ENCODE measurements at places on chromosomes 12 and 14.

GRCh38 chr12:61754214-61754613 lies 506.0 kb upstream of the USP15 start:
- no peak for DNase-seq

- no peak for DNase-seq
These were observed 90.2 kb downstream of the CALM1 start for GRCh38 chr14:90487031-90487430.

DNA sequence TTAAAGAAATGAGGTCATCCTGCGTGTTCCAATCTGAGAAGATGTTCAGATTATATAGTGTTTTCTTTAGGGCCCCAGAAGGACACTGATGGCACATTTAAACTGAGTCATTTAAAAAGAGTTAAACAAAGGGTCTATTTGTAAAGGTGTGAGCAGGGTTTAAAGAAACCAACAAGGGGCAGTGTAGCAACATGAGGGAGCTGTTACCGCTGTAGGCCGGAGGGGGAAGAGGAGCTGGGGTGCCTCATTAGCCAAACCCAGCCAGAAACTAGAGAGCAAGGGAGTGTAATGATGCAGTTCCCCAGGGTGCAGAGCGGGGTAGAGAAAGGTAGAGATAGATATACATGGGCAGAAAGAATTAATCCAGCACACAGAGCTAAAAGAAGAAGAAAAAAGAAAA lies 160.4 kb downstream of the TBX5 start:
- DNase-seq, result no peak

GRCh38 chr12:45349916-45350315 lies 134.0 kb downstream of the ANO6 start:
- no peak for DNase-seq

DNA sequence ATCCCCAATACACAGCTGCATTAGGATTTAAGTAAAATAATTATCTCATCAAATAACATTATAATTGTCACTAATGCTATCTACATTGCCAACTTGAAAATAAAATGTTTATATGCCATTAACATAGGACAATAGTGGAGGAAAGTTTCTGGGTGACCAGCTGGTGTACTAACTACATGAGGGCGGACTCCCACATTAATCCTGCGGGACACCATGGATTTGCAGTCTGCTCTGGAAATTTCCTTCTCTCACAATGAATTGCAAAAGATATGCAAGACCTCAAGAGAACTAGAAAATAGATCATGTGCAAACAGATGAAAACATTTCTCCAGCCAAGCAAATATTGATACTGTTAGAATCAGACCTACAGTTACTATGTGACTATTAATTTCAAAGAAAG lies 390.1 kb downstream of the NAV3 start:
- no peak for DNase-seq

DNA sequence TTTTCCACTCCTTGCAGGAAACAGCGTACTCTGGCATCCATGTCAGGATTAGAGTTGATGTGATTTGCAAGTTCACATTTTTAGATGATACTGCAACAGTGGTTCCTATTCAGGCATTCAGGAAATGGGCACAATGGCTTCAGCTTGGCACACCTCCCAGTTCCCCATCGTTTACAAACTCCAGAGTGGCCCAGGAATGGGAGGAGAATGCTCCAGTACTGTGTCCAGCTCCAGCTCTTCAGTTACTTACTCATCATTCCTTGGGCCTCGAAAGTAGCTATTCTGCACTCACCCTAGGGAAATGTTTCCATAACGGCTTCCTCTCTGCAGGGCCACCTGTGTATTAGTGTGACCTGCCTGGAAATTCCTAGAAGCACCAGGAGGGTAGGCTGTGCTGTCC lies 239.7 kb upstream of the RGS6 start:
- DNase-seq, result no peak

DNA sequence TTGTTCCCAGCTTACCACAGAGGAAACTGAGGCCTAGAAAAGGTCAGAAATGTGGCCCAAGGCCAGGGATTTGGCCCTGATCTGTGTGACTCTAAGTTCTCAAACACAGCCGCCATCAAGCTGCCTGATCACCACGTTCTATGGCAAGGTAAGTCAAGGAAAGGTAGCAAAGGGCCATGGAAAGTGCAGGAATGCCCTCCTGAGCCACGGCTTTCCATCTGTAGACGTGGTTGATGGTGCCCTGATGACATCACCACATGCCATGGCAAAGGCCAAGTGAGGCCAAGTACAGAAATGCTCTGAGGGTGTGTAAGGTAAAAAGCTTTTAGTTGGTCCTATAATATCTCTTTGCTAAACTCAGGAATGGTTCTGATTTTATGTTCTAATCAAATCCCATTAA lies 99.3 kb downstream of the DNAH10 start:
- DNase-seq, result no peak

- DNase-seq, result no peak
These were observed 133.7 kb downstream of the BRMS1L start for GRCh38 chr14:35959835-35960234.

GRCh38 chr14:100557658-100558057 lies 29.6 kb downstream of the BEGAIN start:
- no peak for DNase-seq

DNA sequence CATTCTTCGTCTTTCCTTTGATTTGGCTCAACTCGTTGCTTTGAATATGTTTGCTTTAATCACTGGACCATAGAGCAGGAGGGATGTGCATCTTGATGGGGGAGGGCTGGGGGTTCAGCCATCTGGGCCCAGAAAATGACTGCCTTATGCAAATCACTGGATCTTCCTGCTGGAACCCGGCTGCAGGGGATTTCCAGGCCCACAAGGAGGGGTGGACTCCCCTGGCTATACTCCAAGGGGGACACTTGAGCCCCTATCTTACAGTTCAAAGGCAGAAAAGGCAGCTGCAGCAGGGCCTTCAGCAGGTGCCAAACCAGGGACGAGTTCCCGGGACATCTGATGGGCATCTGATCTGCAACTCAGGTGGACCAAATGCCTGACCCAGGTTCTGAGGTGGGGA lies 122.5 kb downstream of the DICER1 start:
- DNase-seq, result no peak

DNA sequence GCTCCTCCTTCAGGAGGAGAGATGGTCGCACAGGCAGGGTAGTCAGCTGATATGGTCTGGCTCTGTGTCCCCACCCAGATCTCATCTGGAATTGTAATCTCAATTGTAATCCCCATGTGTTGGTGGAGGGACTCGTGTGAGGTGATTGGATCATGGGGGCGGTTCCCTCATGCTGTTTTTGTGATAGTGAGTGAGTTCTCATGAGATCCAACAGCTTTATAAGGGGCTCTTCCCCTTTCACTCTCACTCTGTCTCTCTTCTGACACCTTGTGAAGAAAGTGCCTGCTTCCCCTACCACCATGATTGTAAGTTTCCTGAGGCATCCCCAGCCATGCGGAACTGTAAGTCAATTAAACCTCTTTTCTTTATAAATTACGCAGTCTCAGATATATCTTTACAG lies 218.9 kb upstream of the TMTC1 start:
- DNase-seq, result no peak

DNA sequence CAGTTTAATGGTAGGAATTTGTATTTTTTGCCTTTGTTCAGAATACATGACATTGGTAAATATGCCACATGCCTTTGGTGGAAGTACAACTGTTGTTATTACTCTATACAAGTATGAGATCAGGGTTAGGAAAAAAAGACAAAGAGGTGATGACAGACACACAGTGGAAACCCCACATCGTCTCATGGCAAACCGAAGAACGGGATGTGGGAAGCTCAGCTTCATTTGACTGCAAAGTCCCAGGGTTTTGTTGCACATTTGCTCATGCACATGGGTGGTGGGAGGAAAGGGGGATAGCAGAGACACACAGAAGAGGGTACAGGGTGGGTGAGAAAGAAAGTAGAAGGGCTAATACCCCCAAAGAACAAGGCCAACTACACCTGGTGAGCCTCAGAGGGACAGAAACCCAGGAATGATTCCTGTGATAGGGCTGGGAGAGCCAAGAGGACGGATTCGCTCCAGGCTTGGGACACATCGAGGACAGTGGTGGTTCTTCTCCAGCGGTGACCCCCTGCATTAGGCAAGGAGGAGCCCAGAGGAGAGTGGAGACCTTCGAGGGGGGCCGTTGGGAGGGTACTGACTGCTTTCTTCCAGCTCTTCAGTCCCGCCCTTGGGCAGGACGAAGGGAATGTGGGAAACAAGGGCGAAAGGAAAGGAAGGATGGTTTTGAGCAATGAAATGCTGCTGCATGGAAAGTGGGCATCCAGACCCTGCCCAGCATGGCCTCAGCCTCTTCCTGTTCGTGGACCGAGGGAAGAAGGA lies 8.1 kb downstream of the VAMP1 start:
- no peak for DNase-seq

- DNase-seq, result no peak
These were observed 38.2 kb upstream of the ARHGAP5 start for GRCh38 chr14:32038876-32039275.

GRCh38 chr12:121718653-121719239 lies 6.2 kb downstream of the TMEM120B start:
- no peak for DNase-seq

DNA sequence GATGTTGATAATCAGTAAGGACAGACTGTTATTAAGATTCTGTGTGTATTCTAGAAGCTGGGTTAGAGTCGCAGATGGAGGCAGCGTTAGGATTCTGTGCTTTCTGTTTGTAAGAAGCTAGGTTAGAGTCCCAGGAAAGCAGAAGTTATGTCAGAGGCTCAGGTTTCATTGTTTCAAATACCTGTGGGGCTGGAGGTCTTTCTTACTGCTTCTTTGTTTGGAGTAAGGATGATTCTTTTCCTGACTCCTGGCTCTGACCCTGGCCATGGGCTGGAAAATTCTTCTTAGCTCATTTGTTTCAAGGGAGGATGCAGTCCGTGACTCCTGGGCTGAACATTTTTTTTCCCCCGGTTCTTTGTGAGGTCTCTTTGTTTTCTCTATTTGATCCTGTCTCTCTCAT lies 5.2 kb downstream of the MUCL1 start:
- no peak for DNase-seq

DNA sequence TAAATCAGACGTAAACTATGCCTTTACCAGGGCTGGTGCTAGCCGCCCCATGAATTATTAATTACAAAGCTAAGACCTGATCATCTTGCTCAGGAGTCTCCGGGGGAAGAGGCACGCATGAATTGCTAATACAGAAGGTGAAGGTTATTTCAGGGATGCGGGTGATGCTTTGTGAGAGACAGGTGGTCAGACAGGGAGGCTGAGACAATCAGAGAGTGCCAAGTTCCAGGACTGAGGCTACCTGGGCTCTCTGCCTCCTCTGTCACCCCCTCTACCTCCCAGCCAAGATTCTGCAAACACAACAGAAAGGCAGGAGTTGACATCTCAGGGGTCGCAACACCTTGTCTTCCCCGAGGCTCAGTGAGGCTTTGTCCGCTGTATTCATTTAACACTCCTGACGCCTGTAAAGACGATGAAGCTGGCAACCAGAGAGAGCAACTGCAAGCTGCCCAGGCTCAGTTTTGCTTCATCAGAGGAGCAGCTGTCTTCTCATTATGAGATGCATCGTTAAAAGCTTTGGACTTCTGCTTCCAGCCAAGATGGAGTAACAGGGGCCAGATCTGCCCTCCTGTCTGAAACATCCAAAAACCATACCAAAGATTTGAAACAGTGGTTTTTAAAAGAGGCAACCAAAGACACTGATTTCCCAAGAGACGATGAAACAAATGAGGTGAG lies 46.6 kb downstream of the PRIMA1 start:
- no peak for DNase-seq

DNA sequence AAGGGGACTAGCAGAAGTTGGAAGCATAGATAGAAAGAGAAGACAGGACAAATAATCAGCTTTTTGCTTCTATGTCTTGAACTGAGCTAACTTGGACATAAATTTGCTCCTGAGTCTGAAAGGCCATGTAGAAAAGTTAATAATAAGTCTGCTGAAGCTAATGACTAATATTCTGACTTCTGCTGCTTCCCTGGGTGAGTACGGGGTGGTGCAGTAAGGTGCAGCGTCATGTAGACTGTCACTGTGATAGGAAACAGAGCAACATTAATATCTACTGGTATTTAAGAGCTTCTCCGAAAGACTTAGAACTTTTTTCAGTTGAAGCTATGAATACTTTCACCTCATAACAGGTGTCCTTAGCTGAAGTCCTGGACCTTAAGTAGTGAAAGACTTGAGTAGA lies 34.1 kb upstream of the CPM start:
- DNase-seq, result no peak

- no peak for DNase-seq
These were observed 5.1 kb upstream of the ACOT6 start for GRCh38 chr14:73607241-73607640.

- DNase-seq, result no peak
These were observed 29.5 kb upstream of the RPLP0 start for GRCh38 chr12:120230326-120230973.

DNA sequence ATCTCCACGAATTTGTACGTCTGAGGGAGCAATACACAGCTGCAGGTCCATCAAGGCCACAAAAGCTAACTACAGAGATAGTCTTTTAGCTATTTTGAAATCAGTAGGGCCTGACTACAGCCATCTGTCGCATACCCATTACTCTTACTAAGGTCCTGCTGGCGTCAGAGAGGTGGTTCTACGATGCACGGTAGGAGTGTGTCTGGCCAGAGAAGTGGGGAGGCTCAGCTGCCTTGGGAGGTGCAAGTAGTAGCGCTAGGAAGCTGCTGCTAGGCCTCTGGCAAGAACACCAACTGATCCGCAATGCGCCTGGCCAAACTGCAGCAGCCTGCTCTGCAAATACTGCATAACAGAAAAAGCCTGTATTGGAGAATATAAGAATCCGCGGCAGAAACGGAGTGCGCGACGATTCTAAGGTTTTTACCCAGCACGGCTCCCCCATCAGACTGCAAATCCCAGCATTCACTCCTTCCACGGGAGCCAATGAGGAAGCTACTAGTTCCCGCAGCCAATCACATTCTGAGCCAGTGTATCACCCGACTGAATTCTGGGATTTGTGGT lies 743 bp upstream of the CAND1 start:
- peak; percentile 73 for DNase-seq

GRCh38 chr12:22974865-22975264 lies 349.9 kb downstream of the ETNK1 start:
- DNase-seq, result no peak

DNA sequence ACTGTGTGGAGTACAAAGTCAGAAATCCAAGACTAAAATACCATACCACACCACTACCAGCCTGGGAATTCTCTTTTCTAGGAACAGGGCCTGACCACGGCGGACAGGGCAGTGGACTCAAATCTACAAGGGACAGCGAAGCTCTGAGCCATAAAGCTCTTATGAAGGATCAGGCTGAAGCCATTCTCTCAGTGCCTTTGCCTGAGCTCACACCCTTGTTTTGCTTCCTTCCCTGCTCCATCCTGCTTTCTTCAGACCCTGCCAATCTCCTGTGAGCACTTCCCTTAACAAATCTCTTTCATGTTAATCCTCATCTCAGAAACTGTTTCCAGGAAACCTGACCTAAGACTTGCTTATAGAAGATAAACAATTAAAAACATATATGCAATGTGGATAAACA lies 398.5 kb downstream of the MDGA2 start:
- no peak for DNase-seq

- no peak for DNase-seq
These were observed 19.1 kb downstream of the BBOF1 start for GRCh38 chr14:74038020-74038859.

GRCh38 chr14:53110096-53110495 lies 43.0 kb downstream of the DDHD1 start:
- DNase-seq, result no peak

Measured in stimulated activated CD8-positive, alpha-beta memory T cell treated with anti-CD3 and anti-CD28 coated beads, Interleukin-4, amount 100 ng/mL, for 1 hour (primary cell).